ENCODE measurements at places on chromosomes 11 and 22.
A peak's percentile ranks its signal among the peaks of the same experiment; 100 is the strongest.

- H3K4me1 ChIP-seq, result peaks cover 4% of the 10 kb centered on the region
- no peaks in the 10 kb centered on the region for H3K36me3 ChIP-seq
- H3K27ac ChIP-seq, result no peak overlapping the region
- DNase-seq, result no peak
- H3K27me3 ChIP-seq, result peaks cover 3% of the 10 kb centered on the region
Observed at GRCh38 chr11:121717296-121717695, 264.5 kb upstream of the SORL1-AS1 start.

GRCh38 chr22:25167834-25168601, 31.6 kb upstream of the CRYBB3 start:
- H3K4me3 ChIP-seq, result no peak overlapping the region
- peaks cover 8% of the 10 kb centered on the region for H3K36me3 ChIP-seq
- no peaks in the 10 kb centered on the region for H3K27me3 ChIP-seq
- peaks cover 7% of the 10 kb centered on the region for H3K4me1 ChIP-seq
- no peak overlapping the region for H3K27ac ChIP-seq

- H3K4me3 ChIP-seq, result no peak overlapping the region
- no peak for DNase-seq
- H3K27ac ChIP-seq, result no peak overlapping the region
- no peaks in the 10 kb centered on the region for H3K4me1 ChIP-seq
- H3K36me3 ChIP-seq, result no peaks in the 10 kb centered on the region
Observed at GRCh38 chr11:71060391-71060791, 192.0 kb downstream of the SHANK2 start.

DNA sequence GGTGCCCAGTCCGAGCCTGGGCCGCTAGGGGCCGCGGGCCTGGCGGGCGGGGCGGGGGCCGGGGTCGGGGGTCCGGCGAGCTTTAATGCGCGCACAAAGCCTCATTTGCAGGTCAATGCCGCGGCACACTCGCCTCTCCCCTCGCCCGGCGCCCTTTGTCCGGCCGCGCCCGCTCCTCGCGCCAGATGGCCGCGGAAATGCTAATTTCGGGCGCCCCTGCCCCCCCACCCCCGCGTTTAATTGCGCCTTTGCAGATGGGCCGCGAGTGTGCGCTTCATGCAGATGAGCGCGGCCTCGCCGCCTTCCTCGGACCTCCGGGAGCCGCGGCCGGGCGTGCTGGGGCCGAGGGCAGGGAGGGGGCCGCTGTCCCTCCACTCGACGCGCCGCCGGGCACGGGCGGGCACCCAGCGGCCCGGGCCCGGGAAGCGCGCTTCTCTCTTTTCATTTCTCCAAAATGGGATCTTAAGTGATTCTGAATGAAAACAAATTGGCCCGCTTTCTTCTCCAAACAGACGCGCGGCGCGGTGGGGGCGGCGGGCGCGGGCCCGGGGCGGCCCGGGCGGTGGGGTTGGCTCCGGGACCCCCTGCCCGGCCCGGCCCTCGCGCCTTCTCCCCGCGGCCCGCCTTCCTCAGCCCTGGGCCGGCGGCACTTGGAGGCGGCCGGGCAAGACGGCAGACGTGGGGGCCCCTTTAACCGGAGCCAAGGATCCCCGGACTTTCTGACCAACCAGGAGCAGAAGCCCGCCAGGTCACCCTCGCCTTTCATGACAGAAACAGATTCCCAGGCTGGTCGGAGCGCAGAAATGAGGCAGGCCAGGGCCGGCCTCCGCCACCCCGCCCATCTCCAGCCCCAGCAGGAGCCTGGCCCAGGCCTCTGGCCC, 22.9 kb downstream of the CDKN1C start:
- peaks cover 6% of the 10 kb centered on the region for H3K4me1 ChIP-seq
- no peaks in the 10 kb centered on the region for H3K36me3 ChIP-seq
- no peak overlapping the region for H3K4me3 ChIP-seq

DNA sequence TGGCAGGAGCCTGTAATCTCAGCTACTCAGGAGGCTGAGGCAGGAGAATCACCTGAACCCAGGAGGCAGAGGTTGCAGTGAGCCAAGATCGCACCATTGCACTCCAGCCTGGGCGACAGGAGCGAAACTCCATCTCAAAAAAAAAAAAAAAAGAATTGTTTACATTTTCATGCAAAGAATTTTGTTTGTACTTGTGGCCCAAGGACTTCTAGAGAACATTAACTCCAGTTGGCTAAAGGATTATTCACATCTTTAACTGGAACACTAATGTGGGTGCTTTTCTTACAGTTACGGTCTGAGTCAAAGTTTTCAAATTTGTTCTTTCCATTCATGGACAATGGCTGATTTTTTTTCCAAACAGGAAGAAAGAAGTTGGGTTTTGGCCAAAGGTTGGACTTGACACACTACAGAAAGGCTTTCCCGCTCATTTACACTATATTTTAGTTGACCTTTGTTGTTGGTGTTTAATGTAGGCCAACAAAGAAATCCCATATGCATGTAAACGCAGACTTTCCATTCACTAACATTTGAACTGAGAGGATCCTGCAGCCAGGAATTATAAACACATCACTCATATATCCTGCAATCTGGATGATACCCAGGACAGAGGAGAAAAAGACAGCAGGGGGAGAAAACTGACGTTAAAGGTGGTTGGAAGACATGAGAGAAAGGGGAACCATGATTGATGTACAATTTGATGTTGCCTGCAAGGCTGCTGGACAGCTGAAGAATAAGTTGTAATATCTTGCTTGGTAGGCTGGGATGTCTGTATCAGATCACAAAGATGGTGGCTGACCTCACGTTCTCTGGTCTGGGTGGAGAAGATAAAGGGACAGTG, 13.1 kb downstream of the POU2AF1 start:
- H3K4me1 ChIP-seq, result no peaks in the 10 kb centered on the region
- H3K36me3 ChIP-seq, result no peaks in the 10 kb centered on the region
- no peak overlapping the region for H3K4me3 ChIP-seq
- no peak for DNase-seq

DNA sequence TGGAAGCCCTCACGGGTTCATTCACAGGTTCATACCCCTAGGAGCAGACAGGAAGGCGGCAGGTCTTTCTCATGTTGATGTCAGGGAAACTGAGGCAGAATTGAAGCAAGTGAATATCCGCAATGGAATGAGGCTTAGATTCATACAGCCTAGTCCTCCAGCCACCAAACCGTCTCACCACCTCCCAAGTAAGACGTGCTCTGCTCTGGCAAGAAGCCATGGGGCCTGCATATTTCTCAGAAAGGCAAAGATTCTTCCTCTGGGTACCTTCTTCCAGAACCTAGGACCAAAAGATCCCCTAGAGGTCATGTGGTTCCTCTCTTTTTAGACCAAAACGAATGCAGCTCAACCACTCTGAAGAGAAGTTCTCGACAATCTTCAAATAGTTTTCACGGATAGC, 1.7 kb downstream of the AP1B1 start:
- H3K27ac ChIP-seq, result peak overlapping the region; percentile 41
- peaks cover 15% of the 10 kb centered on the region for H3K36me3 ChIP-seq
- no peaks in the 10 kb centered on the region for H3K27me3 ChIP-seq
- DNase-seq, result no peak

- H3K4me1 ChIP-seq, result no peaks in the 10 kb centered on the region
- no peak overlapping the region for H3K27ac ChIP-seq
- H3K4me3 ChIP-seq, result no peak overlapping the region
- no peaks in the 10 kb centered on the region for H3K36me3 ChIP-seq
Observed at GRCh38 chr22:46865052-46865434, 102.6 kb downstream of the TBC1D22A start.

GRCh38 chr22:46077669-46078099, 72.6 kb upstream of the PPARA start:
- peaks cover 79% of the 10 kb centered on the region for H3K4me1 ChIP-seq
- H3K27ac ChIP-seq, result peak overlapping the region; percentile 98

- H3K4me3 ChIP-seq, result no peak overlapping the region
- no peaks in the 10 kb centered on the region for H3K4me1 ChIP-seq
- no peaks in the 10 kb centered on the region for H3K36me3 ChIP-seq
- H3K27ac ChIP-seq, result no peak overlapping the region
- no peaks in the 10 kb centered on the region for H3K27me3 ChIP-seq
- DNase-seq, result no peak
Observed at GRCh38 chr11:57377107-57377506, 3.8 kb downstream of the PRG3 start.

GRCh38 chr11:130431331-130431773, 2.9 kb upstream of the ADAMTS8 start:
- DNase-seq, result peak; percentile 74
- no peak overlapping the region for H3K27ac ChIP-seq
- no peak overlapping the region for H3K4me3 ChIP-seq
- no peaks in the 10 kb centered on the region for H3K36me3 ChIP-seq
- peaks cover 41% of the 10 kb centered on the region for H3K27me3 ChIP-seq

- no peak overlapping the region for H3K27ac ChIP-seq
- no peaks in the 10 kb centered on the region for H3K27me3 ChIP-seq
- DNase-seq, result no peak
- no peak overlapping the region for H3K4me3 ChIP-seq
- no peaks in the 10 kb centered on the region for H3K36me3 ChIP-seq
- H3K4me1 ChIP-seq, result no peaks in the 10 kb centered on the region
Observed at GRCh38 chr22:41987276-41987675, 11.3 kb upstream of the WBP2NL start.

DNA sequence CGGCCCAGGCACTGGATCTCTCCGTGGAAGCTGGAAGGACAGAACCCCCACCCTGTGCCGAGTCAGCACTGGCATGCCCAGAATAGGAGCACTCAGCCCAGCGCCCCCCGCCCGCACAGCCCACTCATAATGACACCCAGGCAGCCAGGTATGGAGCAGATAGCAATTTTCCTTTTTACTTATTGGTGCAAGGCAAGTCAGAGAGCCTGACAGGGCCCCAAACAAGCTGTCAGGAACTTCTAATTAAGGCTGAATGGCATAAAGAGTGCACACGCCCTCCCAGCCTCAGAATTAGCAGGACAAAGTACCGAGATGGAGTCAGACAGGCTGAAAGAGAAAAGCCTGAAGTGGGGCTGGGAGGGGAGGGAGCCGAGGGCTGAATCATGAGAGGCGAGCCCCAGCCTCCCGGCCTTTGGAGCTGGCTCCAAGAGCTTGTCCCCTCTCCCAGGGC, 76.9 kb downstream of the DSCAML1 start:
- no peak for DNase-seq
- H3K4me3 ChIP-seq, result no peak overlapping the region
- no peaks in the 10 kb centered on the region for H3K27me3 ChIP-seq
- peaks cover 8% of the 10 kb centered on the region for H3K4me1 ChIP-seq
- H3K36me3 ChIP-seq, result no peaks in the 10 kb centered on the region

DNA sequence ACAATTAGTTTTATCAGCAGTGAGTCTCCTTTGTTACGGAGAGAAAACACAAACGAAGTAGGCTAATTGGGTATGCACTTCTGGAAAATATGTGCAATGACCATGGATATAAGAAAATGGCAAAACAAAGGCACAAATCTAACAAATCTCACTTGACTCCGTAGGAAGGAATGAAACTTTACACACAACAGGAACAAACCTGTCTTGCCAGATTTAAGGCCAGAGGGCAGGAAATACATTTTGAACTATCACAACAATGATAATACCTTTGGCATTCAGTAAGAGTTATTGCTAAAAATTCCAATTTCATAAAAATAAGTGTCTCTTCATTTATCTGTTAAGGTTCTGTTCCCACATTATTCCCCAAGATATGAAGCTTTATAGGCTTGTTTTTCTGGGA, 36.6 kb downstream of the SLC25A17 start:
- H3K4me3 ChIP-seq, result no peak overlapping the region
- H3K27ac ChIP-seq, result no peak overlapping the region
- H3K27me3 ChIP-seq, result no peaks in the 10 kb centered on the region
- H3K4me1 ChIP-seq, result no peaks in the 10 kb centered on the region
- peaks cover 33% of the 10 kb centered on the region for H3K36me3 ChIP-seq
- no peak for DNase-seq

GRCh38 chr11:78961247-78961646, 386.6 kb upstream of the NARS2 start:
- H3K36me3 ChIP-seq, result no peaks in the 10 kb centered on the region
- H3K4me1 ChIP-seq, result peaks cover 8% of the 10 kb centered on the region
- no peak overlapping the region for H3K27ac ChIP-seq
- DNase-seq, result peak; percentile 48
- peaks cover 8% of the 10 kb centered on the region for H3K27me3 ChIP-seq

DNA sequence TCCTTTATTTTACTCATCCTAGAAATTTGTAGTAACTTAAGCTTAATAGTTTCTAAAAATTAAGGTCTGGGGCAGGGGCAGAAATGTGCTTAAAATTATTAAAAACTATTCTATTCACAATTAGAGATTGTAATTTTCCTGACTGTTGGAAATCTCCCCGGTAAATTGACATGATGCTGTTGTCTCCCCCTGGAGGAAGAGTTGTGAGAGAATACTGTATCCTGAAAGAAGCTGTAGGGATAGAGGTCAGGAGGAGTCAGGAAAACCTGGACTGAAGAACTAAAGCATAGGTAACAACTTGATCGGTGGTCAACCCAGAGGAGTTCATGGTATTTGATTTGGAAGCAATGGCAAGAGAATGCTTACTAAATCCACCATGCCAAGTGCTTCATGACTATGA, 16.2 kb upstream of the ESAM start:
- peaks cover 6% of the 10 kb centered on the region for H3K36me3 ChIP-seq
- no peak overlapping the region for H3K27ac ChIP-seq
- no peak for DNase-seq

GRCh38 chr11:72309641-72310040, 65.7 kb upstream of the PHOX2A start:
- peaks cover 43% of the 10 kb centered on the region for H3K36me3 ChIP-seq
- no peak overlapping the region for H3K4me3 ChIP-seq
- H3K4me1 ChIP-seq, result no peaks in the 10 kb centered on the region
- H3K27me3 ChIP-seq, result no peaks in the 10 kb centered on the region
- DNase-seq, result no peak

DNA sequence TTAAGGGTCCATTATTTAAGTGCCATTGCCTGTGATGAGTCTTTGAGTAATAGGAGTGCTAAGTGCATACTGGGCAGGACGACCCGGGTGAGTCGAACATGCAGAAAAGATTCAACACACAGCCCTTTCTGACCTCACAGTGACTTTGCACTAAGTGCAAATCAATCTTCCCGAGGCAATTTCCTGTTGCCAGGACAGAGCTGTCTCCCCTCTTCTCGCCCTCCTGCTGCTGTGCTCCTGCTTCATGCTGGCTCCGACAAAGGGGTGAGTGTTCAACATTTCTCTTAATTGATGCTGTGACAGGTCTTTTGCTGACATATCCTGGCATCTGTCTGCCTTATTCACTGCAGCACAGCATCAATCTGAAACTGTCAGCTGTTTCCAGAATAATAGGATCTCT, 42.0 kb downstream of the MCHR1 start:
- H3K4me1 ChIP-seq, result no peaks in the 10 kb centered on the region
- H3K27me3 ChIP-seq, result no peaks in the 10 kb centered on the region
- H3K36me3 ChIP-seq, result no peaks in the 10 kb centered on the region
- no peak overlapping the region for H3K27ac ChIP-seq
- DNase-seq, result no peak
- no peak overlapping the region for H3K4me3 ChIP-seq

GRCh38 chr22:23431337-23432072, 148.6 kb downstream of the IGLL1 start:
- H3K27me3 ChIP-seq, result no peaks in the 10 kb centered on the region
- DNase-seq, result no peak
- H3K27ac ChIP-seq, result no peak overlapping the region
